ENCODE measurements at places on chromosomes 11 and 22.

DNA sequence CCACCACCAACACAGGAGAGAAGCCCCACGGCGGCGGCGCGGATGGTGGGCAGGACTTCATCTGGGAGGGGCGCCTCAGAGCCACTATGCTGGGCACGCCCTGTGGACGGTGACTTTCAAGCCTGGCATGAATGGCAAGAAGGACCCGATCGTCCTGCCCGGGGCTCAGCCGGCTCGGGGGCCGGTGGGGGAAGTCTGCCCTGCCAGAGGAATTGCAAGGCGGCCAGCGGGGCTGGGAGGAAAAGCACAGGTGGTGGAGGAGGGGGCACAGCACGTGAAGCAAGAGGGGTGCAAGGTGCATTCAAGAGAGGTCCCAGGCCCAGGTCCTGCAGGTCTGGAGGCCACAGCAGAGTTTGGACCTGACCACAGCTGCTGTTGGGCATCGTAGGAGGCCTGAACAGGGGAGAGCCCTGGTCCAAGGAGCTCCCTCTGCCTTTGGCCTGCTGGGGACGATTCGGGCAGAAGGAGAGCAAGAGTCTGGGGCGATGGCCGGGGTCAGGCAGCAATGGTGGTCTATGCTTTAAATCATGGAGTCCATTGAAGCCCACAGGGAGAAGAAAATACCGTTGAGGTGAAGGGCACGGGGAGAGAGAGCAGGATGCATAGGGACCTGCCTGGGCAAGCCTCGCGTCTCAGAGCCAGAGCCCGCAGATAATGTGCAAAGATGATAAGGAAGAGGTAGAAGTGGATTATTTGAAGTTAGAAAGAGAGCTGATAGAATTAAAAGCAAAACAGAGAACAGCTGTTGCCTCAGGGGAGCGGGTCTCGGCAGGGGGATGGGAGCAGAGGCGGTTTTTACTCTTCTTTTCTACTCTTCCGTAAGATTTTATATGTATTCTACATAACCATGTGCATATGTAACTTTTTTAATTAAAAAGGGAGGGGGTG is 82.6 kb upstream of the SHISAL1 start:
- no peak for DNase-seq

DNA sequence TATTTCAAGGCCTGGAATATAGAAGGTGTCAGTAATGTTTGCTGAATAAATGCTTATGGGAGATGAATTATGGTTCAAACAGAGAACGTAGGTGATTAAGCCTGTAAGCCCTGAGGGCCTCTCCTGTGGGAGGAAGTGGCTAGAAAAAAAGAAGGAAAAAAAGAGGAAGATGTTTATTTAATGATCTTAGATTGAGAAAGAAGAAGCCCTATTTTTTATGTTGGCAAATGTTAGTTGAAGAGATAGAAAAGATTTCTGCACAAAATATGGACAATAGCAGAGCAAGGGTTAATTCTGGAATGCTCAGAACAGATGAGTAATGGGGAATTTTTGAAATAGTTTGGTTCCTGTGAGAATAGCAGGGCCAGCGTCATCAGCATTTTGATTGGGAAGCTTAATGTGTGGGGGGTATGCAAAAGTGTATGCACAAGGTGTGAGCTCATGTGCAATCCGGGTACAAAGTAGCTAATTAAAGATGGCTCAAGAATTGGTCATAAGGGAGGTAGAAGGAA is 95.7 kb downstream of the TEAD1 start:
- no peak for DNase-seq

GRCh38 chr11:77080643-77081210 is 14.0 kb downstream of the CAPN5 start:
- no peak for DNase-seq

DNA sequence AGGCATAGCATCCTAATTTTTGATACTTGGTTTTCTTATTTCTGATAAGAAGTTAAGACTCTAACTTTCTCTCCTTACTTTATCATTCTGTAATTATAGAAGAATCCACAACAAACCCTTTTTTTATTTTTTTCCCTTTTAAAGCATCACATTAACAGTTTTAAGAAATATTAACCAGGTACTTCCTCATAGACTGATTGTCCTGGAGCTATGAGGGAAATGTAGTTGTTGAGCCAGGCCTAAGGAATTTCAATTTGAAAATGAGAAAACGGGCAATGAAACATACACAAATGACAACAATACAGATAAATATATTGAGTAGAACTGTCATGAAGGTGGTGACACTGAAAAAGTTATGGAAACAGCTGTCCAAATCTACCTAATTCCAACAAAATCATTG is 569.0 kb downstream of the KCNA4 start:
- no peak for DNase-seq

DNA sequence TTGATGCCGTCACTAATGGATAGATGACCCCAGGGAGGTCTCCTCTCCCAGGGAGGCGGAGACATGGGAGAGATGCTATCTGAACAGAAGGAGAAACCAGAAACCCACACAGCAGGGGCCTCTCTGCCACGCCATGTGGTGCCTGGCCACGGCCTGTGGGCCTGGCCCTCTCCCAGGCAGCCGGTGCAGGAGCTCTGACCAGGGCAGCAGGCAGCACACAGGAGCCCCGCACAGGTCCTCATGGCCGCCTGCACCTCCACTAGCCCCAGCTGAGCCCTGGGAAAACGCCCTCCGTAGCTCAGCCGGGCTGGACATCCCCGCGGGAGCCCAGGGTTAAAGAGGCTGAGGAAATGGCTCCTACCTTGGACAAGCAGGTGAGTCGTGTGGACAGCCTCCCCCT is 19.8 kb downstream of the IGSF9B start:
- DNase-seq: no peak

- DNase-seq: no peak
Observed at GRCh38 chr11:47453365-47453764, 4.4 kb upstream of the RAPSN start.

- no peak for DNase-seq
Observed at GRCh38 chr11:67463680-67464410, 5.2 kb downstream of the TMEM134 start.

DNA sequence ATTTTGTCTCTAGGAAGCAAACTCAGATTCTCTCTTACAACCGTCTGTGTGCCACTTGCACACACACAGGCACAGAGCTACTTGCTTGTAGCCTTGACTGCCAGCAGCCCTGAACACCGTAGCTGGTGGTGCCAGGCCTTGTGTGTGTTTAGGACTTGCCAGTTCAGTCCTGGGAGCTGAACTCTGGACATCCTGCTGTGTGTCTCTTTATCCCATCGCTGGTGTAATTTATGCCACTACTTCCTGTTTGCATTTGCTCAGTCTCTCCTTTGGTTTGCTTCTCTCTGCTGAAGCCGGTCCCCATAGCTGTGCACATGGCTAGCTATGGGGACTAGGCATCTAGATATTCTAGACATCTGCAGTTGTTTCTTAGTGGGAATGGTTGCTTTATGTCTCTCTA is 24.0 kb downstream of the MARK2 start:
- peak; percentile 16 for DNase-seq

GRCh38 chr11:30313580-30313979 is 9.3 kb upstream of the ARL14EP start:
- no peak for DNase-seq

DNA sequence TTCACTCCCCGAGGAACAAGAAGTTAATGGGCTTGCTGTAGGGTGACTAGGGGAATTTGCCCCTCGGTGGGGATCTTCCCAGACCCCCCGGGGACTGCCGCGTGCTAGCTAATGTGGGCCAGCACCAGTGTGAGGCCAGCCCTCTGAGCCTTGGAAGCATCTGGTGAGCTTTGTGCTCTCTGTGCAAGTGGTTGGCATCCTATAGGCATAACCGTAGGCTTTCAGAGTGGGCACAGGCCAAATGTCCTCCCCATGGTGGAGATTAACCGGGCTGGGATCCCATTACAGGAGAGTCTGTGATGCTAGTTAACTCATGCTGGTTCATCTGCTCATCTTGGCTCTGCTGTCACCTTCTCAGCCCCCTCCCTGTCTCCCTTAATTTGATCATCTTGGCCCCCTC is 125.7 kb downstream of the TRIM29 start:
- no peak for DNase-seq

DNA sequence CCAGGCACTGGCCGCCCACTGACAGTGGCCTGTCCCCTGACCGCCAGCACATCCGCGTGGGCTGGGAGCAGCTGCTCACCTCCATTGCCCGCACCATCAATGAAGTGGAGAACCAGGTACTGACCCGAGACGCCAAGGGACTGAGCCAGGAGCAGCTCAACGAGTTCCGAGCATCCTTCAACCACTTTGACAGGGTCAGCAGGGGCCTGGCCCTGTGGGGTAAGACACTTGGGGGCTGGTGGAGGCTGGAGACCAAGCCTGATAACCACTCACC is 6.5 kb downstream of the CTSF start:
- no peak for DNase-seq

DNA sequence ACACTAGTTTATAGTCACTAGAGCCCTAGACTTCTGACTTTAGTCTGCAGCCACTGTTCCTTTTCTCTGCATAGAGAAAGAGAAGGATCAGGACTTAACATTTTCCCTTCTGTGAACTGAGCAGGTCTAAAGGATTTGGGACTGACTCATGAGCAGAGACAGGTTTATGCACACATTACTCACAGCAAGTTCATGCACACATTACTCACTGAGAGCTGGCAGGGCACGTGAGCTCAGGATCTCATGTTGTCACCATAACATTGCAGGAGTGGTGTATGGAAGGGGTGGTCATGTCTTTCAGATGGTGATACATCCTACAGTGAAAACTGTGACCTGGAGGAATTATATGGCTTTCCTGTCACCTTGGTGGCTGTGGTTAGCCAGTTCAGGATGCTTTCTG is 56.4 kb downstream of the CEP164 start:
- DNase-seq: no peak

DNA sequence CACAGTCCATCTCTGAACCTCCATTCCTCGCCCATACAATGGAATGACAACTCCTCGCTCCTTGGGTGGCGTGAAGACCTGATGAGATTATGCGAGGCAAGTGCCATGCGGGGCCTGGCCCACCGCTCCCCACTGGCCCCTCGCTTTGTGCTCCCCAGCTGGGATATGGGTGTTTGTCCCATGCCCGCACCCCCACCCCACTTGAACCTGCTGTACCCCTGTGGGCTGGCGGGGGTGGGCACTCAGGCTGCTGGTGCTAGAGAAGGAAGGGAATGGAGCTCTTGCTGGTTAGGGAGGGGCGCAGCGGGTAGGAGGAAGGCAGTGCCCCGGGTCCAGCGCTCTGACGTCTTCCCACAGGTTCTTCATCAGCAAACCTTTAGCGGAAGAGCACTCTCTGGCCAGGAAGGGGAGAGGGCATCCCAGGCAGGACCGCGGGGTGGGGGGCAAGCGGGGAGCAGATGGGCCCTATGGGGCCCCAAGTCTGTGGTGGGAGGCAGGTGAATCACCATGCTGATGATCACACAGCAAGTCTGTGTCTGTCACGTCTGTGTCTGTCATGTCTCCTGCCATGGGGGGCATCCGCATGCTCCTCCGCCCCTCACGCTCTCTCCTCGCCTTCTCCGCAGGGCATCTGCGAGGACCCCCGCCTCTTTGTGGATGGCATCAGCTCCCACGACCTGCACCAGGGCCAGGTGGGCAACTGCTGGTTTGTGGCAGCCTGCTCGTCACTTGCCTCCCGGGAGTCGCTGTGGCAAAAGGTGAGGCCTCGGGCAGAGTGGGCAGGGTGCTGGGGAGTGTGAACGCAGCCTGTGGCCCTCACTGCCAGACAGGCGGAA is 9.4 kb upstream of the OMP start:
- DNase-seq: no peak

Data from NCI-H1417 treated with DMSO at 0.1 percent for 48 hours (cell line).